NCI-H510A (cell line): ENCODE measurements at places on chromosomes 2 and 18.

DNA sequence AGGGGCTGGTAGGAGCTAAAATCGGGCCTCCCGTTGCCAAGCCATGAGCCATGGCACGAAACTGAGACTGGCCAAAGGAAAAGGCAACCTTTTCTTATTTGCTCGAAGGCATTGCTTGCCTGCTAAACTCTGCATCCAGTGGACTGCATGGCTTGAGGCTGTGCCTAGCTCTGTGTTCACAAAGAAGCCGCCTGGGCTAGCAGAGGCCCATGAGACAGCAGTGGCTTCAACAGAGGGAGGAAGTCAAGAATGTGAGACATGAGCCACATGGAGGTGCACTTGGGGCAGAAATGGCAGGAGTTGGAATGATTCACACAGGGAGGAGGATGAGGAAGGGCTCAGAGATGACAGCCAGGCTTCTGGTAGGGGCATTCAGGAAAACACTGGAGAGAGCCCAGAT lies 33.5 kb downstream of the TPRKB start:
- DNase-seq: no peak

GRCh38 chr2:41955316-41956043 lies 92.3 kb upstream of the PKDCC start:
- no peak for DNase-seq

GRCh38 chr2:83115606-83116005 lies 1343.5 kb downstream of the SUCLG1 start:
- DNase-seq: no peak

GRCh38 chr18:76958692-76959341 lies 136.5 kb downstream of the ZNF236 start:
- peak; percentile 91 for DNase-seq

DNA sequence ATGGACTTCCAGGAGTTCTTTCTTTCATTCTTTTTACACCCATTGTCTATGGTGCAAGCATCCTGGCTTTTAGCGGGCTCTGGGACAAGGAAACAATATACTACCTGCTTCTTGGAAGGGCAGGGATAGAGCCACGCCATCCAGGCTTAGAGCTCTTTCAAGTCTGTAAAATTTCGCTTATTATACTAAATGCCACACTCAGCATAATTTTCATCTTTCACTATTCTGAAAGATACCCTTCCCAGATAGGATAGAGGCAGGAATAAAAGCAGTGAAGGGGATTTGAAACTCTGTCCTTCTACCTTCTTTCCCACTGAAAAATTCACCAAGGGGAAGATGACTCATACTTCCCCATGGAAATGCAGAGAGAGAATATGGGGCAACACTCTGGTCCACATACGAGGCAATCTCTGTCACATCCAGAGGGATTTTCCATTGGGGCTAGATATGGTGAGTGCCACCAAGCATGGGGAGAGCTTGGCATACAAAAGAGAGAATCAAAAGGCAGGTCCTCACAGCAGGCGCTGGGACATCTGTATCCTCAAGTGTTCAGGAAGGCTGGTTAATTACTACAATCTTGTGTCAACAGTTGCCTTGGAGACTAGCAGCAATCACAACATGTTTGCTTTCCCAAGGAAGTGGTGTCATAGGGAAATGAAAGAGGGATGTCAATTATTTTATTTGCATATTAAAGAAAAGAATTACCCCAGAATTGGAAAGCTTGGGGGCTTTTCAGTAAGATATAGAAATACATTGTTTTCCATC lies 127.6 kb downstream of the TDRD15 start:
- peak; percentile 55 for DNase-seq

DNA sequence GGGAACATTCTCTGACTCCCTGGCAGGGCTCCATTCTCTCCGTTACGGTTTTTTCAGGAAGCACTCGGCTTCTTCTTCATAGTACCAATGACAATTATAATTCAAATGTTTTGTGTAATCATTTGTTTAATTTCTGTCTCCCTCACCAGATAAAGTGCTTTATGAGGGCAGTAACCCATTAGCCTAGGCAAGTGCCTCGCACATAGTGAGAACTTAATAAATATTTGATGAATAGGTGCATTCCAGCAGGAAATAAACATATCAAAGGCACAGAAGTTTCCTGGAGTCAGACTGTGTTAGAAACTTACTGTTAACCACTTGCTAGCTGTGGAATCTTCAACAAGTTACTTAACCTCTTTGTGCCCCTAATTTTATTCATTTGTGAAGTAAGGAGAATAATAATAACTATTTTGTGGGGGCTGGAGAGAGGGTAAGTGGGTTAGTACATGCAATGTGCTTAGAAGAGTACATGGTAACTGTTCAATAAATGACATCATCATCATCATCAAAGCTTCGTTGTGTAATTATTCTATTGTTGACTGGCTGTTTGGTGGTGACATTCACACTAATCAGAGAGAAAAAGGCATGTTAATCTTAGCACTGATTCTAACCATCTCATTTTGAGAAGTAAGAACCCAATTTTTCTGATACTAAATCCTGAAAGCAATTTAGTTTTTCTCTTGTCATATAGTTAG lies 352.3 kb downstream of the INSIG2 start:
- DNase-seq: no peak

- no peak for DNase-seq
Measured at GRCh38 chr18:77314511-77314910, 64.9 kb downstream of the GALR1 start.

GRCh38 chr18:8626414-8627106 lies 17.3 kb downstream of the RAB12 start:
- no peak for DNase-seq

DNA sequence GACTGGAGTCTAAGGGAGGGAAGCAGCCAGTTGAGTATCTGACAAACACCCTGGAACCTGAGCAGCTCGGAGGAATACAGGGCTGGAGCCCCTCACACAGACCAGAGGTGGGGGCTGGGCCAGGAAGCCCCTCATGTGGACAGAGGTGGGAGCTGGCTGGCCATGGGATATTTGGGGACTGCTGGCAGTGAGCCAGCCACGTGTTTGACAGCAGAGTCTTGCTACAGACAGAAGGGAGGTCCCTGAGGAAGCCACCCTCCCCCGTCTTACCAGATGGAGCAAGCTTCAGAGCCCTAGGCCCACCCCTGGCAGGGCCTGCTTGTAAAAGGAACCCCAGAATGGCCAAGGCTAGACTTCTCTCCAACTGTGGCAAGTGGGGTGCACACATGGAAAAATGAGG lies 3.6 kb upstream of the MTERF4 start:
- no peak for DNase-seq

DNA sequence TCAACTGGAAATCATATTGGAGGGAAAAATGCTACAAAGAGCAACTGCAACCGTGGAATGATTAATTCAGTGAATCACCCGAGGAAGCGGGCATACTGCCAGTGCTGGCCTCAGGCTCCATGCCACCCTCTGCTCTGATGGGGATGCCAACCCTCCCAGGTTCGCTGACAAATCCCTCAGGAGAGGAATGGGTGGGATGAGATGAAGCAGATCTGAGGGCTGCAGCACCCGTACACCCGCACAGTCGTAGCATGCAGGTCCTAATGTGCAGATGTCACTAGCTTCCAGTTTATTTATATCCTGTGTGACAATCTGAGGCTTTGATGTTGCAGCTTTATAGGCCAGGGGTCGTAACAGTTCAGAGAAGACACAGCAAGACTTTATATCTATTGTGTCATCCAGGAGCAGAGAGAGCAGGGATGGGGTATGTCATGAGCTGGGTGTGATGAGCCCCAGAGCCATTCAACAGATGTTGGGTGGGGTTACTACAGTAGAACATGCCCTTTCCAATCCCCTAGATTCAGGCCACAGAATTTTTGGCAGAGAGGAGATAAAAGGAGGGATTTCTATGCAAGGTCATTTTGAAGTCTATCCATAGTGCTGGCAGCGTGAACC lies 44.6 kb downstream of the DPP4 start:
- no peak for DNase-seq
